Activated CD4-positive, alpha-beta memory T cell treated with anti-CD3 and anti-CD28 coated beads for 36 hours (primary cell): ENCODE measurements at places on chromosomes 12 and 14. TPM values are rescaled to one million over a fixed set of nuclear protein-coding genes. Genes with fewer than 3 reads are reported as not detected.

Gene CEBPE
- total RNA-seq: 0.19 TPM

Gene KRT78
- total RNA-seq: not detected

Gene SERPINA12
- total RNA-seq: not detected

DNA sequence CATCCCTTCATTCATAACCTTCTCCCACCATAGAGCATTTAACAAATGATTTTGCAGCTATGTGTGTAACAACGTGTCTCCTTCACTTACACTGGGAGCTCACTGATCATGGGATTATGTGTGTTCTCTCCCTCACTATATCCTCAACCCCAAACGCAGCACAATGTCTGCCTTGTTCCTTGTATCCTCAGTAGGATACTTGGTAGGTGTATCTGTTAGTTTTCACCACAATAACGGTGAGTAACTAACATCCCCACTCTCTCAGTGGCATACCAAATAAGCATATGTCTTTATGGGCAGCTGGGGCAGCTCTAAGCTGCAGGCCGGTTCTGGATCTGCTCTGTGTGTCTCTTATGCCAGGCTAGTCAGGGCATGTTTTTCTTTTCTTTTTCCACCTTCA is 166.7 kb upstream of the PWP1 start:
- no peak for DNase-seq

GRCh38 chr14:103546652-103547454 is 15.6 kb downstream of the BAG5 start:
- peak; percentile 76 for DNase-seq
